ENCODE measurements at places on chromosomes 1 and 21. TPM values are rescaled to one million over a fixed set of nuclear protein-coding genes. Genes with fewer than 3 reads are reported as not detected.

The PRKAA2 gene
- 6.9 TPM for total RNA-seq

- H3K27ac ChIP-seq = no peak overlapping the region
- H3K4me1 ChIP-seq = no peaks in the 10 kb centered on the region
- no peak for DNase-seq
- H3K27me3 ChIP-seq = no peaks in the 10 kb centered on the region
- H3K36me3 ChIP-seq = no peaks in the 10 kb centered on the region
Observed at GRCh38 chr1:204894031-204894430, 23.4 kb downstream of the NFASC start.

- DNase-seq = no peak
- H3K36me3 ChIP-seq = no peaks in the 10 kb centered on the region
- H3K4me3 ChIP-seq = no peak overlapping the region
- no peaks in the 10 kb centered on the region for H3K27me3 ChIP-seq
- no peak overlapping the region for H3K27ac ChIP-seq
Observed at GRCh38 chr1:20405893-20406604, 80.0 kb downstream of the CAMK2N1 start.

- H3K4me3 ChIP-seq = no peak overlapping the region
- H3K27ac ChIP-seq = no peak overlapping the region
- no peaks in the 10 kb centered on the region for H3K27me3 ChIP-seq
Observed at GRCh38 chr1:171344473-171344820, 30.5 kb downstream of the FMO4 start.

- H3K27me3 ChIP-seq = no peaks in the 10 kb centered on the region
- no peaks in the 10 kb centered on the region for H3K36me3 ChIP-seq
- no peaks in the 10 kb centered on the region for H3K4me1 ChIP-seq
- H3K4me3 ChIP-seq = no peak overlapping the region
- no peak overlapping the region for H3K27ac ChIP-seq
- DNase-seq = no peak
Observed at GRCh38 chr1:201371276-201371675, 6.2 kb downstream of the TNNT2 start.

The XCL2 gene
- 1.1 TPM for total RNA-seq

- DNase-seq = no peak
- no peaks in the 10 kb centered on the region for H3K36me3 ChIP-seq
- no peak overlapping the region for H3K27ac ChIP-seq
- H3K27me3 ChIP-seq = no peaks in the 10 kb centered on the region
Observed at GRCh38 chr1:212669600-212669999, 30.0 kb downstream of the BATF3 start.
